ENCODE measurements at places on chromosomes 7 and 10.

GRCh38 chr7:157397731-157398691 lies 61.2 kb downstream of the DNAJB6 start:
- no peaks in the 10 kb centered on the region for H3K27me3 ChIP-seq
- H3K27ac ChIP-seq, result no peak overlapping the region
- H3K36me3 ChIP-seq, result peaks cover 16% of the 10 kb centered on the region
- H3K4me3 ChIP-seq, result no peak overlapping the region
- DNase-seq, result no peak
- no peaks in the 10 kb centered on the region for H3K4me1 ChIP-seq

- H3K36me3 ChIP-seq, result no peaks in the 10 kb centered on the region
- no peaks in the 10 kb centered on the region for H3K27me3 ChIP-seq
- H3K4me1 ChIP-seq, result no peaks in the 10 kb centered on the region
- no peak overlapping the region for H3K4me3 ChIP-seq
- H3K27ac ChIP-seq, result no peak overlapping the region
Measured at GRCh38 chr10:109215291-109216075, 707.8 kb downstream of the XPNPEP1 start.

- no peak overlapping the region for H3K4me3 ChIP-seq
- H3K27ac ChIP-seq, result peak overlapping the region; percentile 85
- H3K27me3 ChIP-seq, result no peaks in the 10 kb centered on the region
- peaks cover 74% of the 10 kb centered on the region for H3K4me1 ChIP-seq
- no peak for DNase-seq
Measured at GRCh38 chr7:116776046-116776445, 86.3 kb upstream of the CAPZA2 start.

- no peak overlapping the region for H3K27ac ChIP-seq
- no peak overlapping the region for H3K4me3 ChIP-seq
- no peaks in the 10 kb centered on the region for H3K36me3 ChIP-seq
- DNase-seq, result no peak
Measured at GRCh38 chr10:16944402-16944801, 127.2 kb upstream of the RSU1 start.

- H3K4me1 ChIP-seq, result peaks cover 14% of the 10 kb centered on the region
- peak overlapping the region; percentile 18 for H3K27ac ChIP-seq
- no peaks in the 10 kb centered on the region for H3K36me3 ChIP-seq
- no peak overlapping the region for H3K4me3 ChIP-seq
- no peak for DNase-seq
- H3K27me3 ChIP-seq, result no peaks in the 10 kb centered on the region
Measured at GRCh38 chr7:20327055-20327454, 3.6 kb upstream of the ITGB8 start.

DNA sequence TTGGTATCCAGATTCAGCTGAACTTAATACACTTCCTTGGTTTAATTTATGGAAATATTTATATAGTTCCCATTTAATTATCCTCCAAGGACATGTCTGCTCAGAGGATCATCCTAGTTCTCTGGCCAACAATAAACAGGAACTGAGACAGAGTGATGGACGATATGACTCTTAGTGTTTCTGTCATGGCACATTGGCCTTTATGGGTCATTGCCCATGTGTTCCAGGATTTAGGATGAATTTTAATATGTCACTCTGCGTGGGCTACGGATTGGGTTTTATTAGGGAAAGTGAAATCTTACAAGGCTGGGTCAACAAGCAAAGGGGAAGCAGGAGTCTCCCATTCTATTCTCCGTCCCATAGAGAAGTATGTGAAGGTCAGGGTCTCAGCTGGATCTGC lies 18.8 kb upstream of the TNPO3 start:
- no peaks in the 10 kb centered on the region for H3K4me1 ChIP-seq
- H3K27me3 ChIP-seq, result no peaks in the 10 kb centered on the region
- no peak overlapping the region for H3K4me3 ChIP-seq
- no peak overlapping the region for H3K27ac ChIP-seq

GRCh38 chr7:149788300-149788851 lies 15.0 kb upstream of the ZNF467 start:
- no peaks in the 10 kb centered on the region for H3K4me1 ChIP-seq
- DNase-seq, result no peak
- no peak overlapping the region for H3K27ac ChIP-seq
- no peak overlapping the region for H3K4me3 ChIP-seq

GRCh38 chr10:6446711-6447110 lies 133.4 kb downstream of the PRKCQ start:
- H3K4me1 ChIP-seq, result no peaks in the 10 kb centered on the region
- no peaks in the 10 kb centered on the region for H3K27me3 ChIP-seq
- DNase-seq, result no peak
- H3K27ac ChIP-seq, result no peak overlapping the region

DNA sequence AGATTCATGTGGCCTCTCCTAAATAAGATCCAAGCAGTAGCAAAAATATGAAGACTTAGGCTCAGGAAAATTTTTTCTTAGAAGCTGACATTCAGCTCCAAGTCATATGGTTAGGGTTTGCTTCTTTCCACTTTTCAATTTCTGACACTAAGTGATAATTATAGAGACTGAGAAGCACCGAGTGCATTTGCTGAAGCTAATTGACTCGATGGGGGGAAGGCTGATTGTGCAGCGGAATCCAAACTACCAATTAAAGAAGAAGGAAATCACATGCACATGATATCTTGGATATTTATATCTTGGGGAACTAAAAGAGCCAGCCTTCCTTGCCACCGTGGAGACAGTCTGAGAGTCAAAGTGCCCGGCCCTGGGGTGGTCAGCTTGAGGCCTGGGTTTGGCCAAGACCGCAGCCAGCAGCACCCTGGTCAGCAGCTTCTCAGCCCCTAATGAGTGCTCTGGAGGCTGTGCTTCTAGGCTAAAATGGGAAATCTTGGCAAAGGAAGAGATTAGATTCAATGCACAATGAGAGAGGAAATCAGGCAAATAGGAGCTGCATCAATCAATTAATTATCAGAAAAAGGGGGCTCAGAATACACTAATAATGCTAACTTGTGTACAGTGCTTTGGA lies 589.3 kb downstream of the NRG3 start:
- H3K36me3 ChIP-seq, result no peaks in the 10 kb centered on the region
- no peak overlapping the region for H3K27ac ChIP-seq
- no peak overlapping the region for H3K4me3 ChIP-seq

DNA sequence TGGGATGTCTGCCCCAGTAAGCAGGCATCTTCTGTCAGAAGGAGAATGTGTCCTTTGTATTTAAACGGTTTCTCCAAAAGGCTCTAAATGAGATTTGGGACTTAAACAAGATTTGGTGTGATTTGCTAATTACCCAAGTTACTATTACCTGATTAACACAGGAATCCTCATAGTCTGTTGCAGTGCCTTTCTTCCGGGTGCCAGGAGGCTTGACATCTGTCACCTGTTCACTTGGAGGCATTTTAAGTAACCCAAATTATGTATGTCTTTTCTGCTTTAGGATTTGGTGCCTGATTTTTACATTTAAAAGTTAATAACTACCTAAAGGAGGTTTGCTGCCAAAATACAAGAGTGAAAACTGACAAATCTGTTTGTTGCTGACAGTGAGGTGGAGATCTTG lies 587.9 kb upstream of the GALNT17 start:
- DNase-seq, result no peak
- peaks cover 3% of the 10 kb centered on the region for H3K4me1 ChIP-seq
- H3K27me3 ChIP-seq, result peaks cover 5% of the 10 kb centered on the region

- no peaks in the 10 kb centered on the region for H3K36me3 ChIP-seq
- no peak for DNase-seq
- no peak overlapping the region for H3K4me3 ChIP-seq
- no peak overlapping the region for H3K27ac ChIP-seq
- H3K4me1 ChIP-seq, result peaks cover 19% of the 10 kb centered on the region
Measured at GRCh38 chr10:78184851-78185692, 151.4 kb downstream of the RPS24 start.

GRCh38 chr7:29077854-29078253 lies 68.5 kb downstream of the CPVL start:
- H3K27me3 ChIP-seq, result no peaks in the 10 kb centered on the region
- H3K36me3 ChIP-seq, result no peaks in the 10 kb centered on the region
- no peak overlapping the region for H3K27ac ChIP-seq
- H3K4me3 ChIP-seq, result no peak overlapping the region
- H3K4me1 ChIP-seq, result no peaks in the 10 kb centered on the region

DNA sequence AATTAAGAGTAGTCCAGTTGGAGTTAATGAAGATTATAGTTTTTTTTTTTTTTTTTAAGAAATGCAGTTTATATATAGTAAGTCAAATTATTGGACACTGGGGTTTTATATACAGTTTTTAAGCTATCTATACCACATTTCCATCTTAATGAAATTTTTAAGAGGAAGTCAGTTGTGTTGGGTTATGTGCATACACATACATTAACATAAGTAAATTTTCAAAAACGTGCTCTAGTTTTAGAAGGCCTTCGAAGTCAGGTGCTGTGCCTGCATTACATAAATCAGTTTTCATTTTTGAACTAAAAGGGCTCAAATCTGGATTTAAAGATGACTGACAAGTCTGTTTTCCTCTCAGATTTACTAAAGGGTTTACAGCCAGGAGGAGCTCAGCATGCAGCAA lies 47.6 kb upstream of the FMC1 start:
- H3K4me3 ChIP-seq, result no peak overlapping the region
- peaks cover 3% of the 10 kb centered on the region for H3K36me3 ChIP-seq
- H3K27me3 ChIP-seq, result no peaks in the 10 kb centered on the region
- DNase-seq, result no peak
- H3K4me1 ChIP-seq, result no peaks in the 10 kb centered on the region

- H3K4me3 ChIP-seq, result no peak overlapping the region
- DNase-seq, result no peak
- H3K27me3 ChIP-seq, result no peaks in the 10 kb centered on the region
Measured at GRCh38 chr7:50595491-50596102, 30.4 kb upstream of the DDC start.

DNA sequence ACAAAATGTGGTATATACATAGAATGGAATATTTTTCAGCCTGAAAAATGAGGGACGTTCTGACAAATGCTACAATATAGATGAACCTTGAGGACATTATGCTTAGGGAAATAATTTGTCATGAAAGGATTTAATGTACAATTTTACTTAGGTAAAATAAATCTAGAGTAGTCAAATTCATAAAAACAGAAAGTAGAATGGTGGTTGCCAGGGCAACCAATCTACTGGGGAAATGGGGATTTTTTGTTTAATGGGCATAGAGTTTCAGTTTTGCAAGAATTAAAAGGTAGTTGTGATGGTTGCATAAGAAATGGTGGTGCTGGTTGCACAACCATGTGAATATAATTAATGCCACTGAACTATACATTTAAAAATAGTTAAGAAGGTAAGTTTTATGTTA lies 296.0 kb upstream of the SP4 start:
- no peaks in the 10 kb centered on the region for H3K27me3 ChIP-seq
- peaks cover 8% of the 10 kb centered on the region for H3K4me1 ChIP-seq
- no peak for DNase-seq
- H3K36me3 ChIP-seq, result no peaks in the 10 kb centered on the region

- peak overlapping the region; percentile 95 for H3K27ac ChIP-seq
- peak overlapping the region; percentile 7 for H3K4me3 ChIP-seq
- peaks cover 57% of the 10 kb centered on the region for H3K4me1 ChIP-seq
- no peaks in the 10 kb centered on the region for H3K27me3 ChIP-seq
- H3K36me3 ChIP-seq, result no peaks in the 10 kb centered on the region
Measured at GRCh38 chr10:29630205-29631048, 4.3 kb downstream of the SVIL start.

GRCh38 chr10:121392657-121393056 lies 205.6 kb downstream of the FGFR2 start:
- no peaks in the 10 kb centered on the region for H3K4me1 ChIP-seq
- no peaks in the 10 kb centered on the region for H3K36me3 ChIP-seq
- no peak overlapping the region for H3K4me3 ChIP-seq
- H3K27ac ChIP-seq, result no peak overlapping the region
- H3K27me3 ChIP-seq, result no peaks in the 10 kb centered on the region

- H3K27ac ChIP-seq, result peak overlapping the region; percentile 81
- peaks cover 40% of the 10 kb centered on the region for H3K4me1 ChIP-seq
- H3K4me3 ChIP-seq, result peak overlapping the region; percentile 3
- H3K36me3 ChIP-seq, result no peaks in the 10 kb centered on the region
- no peaks in the 10 kb centered on the region for H3K27me3 ChIP-seq
Measured at GRCh38 chr7:80277434-80278427, 143.1 kb downstream of the GNAI1 start.

DNA sequence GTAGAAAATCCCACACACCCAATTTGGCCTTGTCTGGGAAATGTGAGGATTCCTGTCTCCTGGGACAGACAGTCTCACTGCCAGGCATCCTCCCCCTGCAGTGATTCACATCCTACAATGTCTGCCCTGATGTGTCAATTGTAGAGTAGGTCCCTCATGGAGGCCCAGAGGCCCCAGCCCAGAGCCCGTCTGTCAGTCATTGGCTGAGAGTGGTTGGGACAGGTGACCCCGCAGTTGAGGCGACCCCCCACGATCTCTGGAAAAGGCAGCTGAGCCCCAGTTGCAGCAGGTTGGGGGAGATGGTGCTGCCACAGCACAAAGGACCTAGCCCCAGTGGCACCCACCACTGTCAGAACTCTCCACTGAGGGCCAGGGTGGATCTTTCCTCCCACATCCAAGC lies 84.3 kb upstream of the INSIG1 start:
- H3K27ac ChIP-seq, result no peak overlapping the region
- H3K4me1 ChIP-seq, result peaks cover 6% of the 10 kb centered on the region
- no peak for DNase-seq
- H3K27me3 ChIP-seq, result peaks cover 25% of the 10 kb centered on the region

DNA sequence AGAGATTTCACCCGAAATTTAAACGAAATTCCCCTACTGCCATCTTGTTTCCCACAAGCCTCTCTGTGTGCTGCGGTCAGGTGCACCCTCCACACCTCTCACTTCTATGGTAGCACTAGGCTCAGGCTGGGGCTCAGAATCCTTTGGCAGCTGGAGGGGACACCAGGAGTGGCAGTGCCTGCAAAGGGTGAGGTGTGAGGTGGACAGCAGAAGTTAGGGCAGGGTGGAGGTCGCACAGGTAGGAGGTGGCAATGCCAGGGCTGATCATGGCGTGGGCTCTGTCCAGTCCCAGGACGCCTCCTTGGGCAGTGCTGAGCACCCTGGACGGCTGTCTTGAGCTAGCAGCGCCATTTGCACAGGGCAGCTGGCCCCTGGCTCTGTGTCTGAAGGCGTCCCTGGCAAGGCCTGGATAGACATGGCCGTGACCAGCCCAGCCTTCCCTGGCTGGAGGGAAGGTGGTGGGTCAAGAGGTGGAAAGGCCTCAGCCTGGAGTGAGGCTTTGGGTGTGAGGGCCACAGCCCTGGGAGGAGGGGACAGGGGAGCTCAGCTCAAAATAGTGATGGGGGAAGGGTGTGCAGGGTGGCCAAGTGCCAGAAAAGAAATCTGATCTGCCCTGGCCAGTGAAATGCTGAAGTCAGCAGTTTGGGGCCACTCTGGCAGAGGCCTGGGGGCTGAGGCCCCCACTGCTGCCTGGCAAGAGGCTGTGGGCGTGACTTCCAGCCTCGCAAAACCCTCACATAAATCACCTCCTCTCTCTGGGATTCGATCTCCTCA lies 40.0 kb downstream of the ZCCHC24 start:
- no peaks in the 10 kb centered on the region for H3K36me3 ChIP-seq
- no peaks in the 10 kb centered on the region for H3K27me3 ChIP-seq
- H3K27ac ChIP-seq, result no peak overlapping the region
- no peak for DNase-seq

- H3K36me3 ChIP-seq, result peaks cover 18% of the 10 kb centered on the region
- no peak for DNase-seq
- H3K27ac ChIP-seq, result no peak overlapping the region
- no peak overlapping the region for H3K4me3 ChIP-seq
- no peaks in the 10 kb centered on the region for H3K27me3 ChIP-seq
Measured at GRCh38 chr7:140025814-140026433, 36.8 kb downstream of the PARP12 start.

- DNase-seq, result no peak
- H3K4me1 ChIP-seq, result no peaks in the 10 kb centered on the region
- no peak overlapping the region for H3K4me3 ChIP-seq
- H3K27ac ChIP-seq, result no peak overlapping the region
- H3K36me3 ChIP-seq, result no peaks in the 10 kb centered on the region
- no peaks in the 10 kb centered on the region for H3K27me3 ChIP-seq
Measured at GRCh38 chr7:118350260-118350659, 125.8 kb downstream of the ANKRD7 start.

Measured in keratinocyte (primary cell).